ENCODE measurements at places on chromosomes 1 and 21.
A peak's percentile ranks its signal among the peaks of the same experiment; 100 is the strongest.

- no peak for DNase-seq
Observed at GRCh38 chr1:66346057-66346795, 187.7 kb upstream of the SGIP1 start.

GRCh38 chr1:192445839-192446489 is 129.2 kb downstream of the RGS21 start:
- peak; percentile 51 for DNase-seq

GRCh38 chr21:26555540-26556146 is 17.4 kb downstream of the CYYR1 start:
- DNase-seq, result no peak

DNA sequence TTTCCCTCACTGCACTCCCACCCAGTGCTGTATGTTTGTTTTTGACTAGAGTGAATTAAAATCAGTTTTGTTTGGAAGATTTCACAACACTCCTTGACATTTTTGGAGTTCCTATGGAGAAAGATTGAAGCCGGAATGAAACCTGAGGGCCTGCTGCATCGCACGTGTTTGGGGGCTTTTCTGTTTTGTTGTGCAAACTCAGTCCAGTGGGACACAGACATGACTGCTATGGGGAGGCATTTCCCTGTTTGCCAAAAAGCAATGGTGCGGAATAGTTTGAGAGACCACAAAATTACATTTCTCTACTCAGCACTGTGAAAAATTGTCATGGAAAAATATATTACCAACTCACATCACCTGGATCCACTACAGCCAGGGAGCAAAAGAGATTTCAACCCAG is 43.8 kb upstream of the KCNE2 start:
- peak; percentile 42 for DNase-seq

DNA sequence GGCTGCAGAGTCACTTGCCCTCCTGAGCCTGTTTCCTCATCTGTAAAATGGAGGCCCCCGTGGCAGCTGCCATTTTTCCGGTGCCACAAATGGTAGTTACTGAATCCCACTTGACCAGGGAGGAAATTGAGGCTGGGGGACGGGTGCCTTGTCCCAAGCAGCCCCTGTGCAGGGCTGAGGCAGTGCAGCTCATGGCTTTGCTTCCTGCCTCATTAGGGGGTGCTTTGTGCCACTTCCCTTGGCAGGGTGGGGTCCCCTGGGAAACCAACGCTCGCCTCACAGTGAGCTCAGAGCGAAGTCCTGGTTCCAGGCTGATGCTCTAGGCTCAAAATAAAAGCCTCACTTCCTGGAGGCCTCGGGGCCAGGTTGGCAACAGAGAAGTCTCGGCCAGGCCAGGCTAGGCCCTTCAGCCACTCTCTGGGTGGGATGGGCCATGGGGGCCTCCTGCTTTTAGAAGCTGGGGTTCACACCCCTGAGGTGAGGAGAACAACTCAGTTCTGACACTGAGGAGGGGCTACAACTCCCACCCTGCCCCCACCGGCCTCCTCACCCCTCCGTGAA is 6.8 kb downstream of the LAPTM5 start:
- no peak for DNase-seq

DNA sequence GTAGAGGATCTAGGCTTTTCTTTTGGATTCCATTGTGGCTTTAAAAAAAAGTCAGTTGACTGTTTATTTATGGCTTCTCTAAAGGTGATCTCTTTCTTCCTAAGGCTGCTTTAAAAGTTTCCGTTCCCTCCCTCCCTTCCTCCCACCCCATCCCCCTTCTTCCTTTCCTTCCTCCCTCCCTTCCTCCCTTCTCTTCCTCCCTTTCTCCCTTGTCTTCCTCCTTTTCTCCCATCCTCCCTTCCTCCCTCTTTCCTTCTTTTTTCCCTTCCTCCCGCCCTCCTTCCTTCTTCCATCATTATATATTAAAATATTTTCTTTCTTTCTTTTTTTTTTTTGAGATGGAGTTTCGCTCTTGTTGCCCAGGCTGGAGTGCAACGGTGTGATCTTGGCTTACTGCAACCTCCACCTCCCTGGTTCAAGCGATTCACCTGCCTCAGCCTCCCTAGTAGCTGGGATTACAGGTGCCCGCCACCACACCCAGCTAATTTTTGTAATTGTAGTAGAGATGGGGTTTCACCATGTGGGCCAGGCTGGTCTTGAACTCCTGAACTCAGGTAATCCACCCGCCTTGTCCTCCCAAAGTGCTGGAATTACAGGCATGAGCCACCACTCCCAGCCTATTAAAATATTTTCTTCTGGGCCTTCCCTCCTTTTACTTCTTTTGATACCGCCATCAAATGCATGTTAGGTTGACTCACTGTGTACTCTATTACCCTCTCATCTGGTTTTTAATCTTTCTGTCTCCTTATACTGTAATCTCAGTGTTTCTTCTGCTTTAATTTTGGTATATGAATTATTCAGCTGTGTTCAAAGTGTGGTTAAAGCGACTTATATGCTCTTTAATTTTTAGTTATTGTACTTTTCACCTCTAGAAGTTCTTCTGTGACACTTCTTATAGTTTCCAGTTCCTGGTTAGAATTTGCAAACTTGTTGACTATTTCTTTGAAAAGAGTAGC is 59.2 kb upstream of the ATP5PO start:
- DNase-seq, result no peak

DNA sequence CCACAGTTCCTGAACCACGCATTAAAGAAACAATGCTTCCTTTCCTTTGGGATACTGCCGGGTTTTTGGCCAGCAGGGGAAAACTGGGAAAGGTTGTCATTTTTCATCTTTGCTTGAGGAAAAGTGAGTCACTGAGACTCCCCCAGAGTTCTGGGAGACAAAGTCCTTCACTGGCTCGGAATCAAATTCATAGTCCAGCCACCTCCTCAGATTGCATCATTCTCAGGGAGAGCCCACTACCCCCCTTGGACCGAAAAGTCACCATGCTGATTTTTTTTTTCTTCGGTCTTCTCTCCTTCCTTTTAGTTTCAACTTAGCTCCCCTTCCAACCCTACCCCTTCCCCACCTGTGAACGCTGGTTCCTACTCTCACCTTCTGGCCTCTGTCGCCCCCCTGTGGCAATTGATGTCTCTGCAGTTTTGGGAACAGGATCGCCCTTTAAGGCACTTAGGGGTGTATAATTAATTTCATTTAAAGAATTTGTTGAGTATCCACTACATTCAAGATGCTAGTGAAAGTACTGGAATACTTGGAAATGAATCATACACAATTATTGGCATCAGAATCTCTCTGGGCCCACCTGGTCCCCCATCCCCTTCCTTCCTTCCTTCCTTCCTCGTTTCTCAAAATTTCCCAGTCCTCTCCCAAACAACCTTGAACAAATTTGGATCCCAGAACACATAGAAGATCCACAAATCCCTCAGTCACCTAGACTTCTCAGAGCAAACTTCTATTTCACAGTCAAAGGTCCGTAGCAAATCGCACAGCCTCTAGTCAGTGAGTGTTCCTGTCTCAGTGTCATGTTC is 6.9 kb downstream of the ACKR1 start:
- DNase-seq, result peak; percentile 14

- DNase-seq, result no peak
Observed at GRCh38 chr1:183230413-183230812, 44.3 kb downstream of the LAMC2 start.

DNA sequence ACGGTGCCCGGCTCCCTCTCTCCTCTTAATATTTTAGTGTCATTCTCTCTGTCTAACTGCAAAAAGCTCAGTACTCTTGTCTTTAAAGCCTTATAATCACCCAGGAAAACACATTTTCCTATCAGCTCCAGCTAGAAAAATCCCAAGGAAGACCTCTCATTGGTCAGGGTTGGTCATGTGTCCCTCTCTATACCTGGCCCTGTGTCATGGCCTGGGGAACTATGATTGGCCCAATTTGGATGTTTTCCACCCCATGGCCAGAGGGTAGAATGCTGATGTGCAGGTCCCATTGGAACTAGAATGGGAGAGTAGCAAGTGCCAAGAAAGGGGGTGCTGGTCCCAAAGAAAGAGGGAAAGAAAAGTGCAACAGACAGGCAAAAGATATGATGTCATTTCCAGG is 27.3 kb downstream of the CAMK2N1 start:
- DNase-seq, result no peak

- DNase-seq, result no peak
Observed at GRCh38 chr1:163730411-163730821, 408.7 kb downstream of the NUF2 start.

DNA sequence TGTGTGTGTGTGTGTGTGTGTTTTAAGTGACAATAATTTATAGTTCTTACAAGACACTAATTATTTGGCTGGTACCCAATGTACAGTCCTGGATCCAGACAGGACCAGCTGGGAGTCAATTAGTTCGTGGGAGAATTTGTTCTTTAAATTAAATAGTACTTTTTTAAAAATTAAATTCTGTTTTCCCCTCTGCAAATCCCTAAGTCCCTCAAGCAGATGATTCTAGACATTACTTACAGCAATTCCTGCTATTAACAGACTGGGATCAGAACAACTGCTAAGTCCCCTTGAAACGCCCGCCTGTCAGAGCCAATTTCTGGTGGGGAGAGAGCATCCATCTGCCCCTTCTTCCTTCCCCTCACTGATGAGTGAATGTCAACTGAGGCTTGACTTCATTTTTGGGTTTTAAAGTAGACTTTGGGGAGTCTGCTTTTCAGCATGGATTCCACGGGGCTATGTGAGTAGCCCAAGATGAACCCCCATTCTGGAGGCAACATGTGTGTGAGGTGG is 83.9 kb downstream of the SMYD2 start:
- DNase-seq, result no peak

- peak; percentile 97 for DNase-seq
Observed at GRCh38 chr21:35197992-35198431, 148.9 kb upstream of the RUNX1 start.

DNA sequence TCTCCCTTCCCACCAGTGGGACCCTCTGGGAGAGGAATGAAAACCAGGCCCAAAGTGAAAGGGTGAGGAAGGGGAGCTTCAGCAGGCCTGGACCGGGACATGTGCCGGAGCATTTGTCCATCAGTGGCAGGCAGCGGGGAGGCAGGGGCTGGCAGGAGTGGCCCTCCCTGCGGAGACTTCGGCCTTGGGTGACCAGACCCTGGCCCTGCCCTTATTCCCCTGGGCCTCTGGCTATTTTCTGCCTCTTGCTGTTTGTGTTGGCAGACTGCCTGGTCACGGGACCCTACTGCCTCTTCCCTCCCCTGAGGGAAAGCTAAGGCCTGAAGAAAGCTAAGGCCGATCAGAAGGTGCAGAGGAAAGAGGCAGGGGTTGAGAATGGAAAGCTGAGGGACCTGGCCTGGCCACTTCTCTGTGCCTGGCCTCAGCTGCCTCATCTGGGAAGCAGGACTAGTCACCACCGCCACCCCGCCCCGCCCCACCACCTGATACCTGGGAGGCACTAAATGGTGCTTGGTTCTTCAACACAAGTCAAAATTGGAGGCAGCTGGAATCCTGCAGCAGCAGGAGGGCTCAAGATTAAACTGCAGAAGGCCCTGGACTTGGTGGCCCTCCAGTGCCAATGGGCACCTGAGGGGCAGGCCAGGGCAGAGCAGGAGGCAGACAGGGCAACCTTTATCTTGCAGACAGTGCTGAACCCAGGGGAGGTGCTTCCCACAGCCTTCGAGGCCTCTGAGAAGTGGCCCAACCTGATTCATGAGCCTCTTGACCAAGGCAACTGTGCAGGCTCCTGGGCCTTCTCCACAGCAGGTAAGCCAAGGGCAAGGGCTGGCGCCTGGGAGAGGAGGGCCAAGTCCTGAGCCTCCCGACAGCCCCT is 7.9 kb downstream of the TINAGL1 start:
- DNase-seq, result peak; percentile 60

DNA sequence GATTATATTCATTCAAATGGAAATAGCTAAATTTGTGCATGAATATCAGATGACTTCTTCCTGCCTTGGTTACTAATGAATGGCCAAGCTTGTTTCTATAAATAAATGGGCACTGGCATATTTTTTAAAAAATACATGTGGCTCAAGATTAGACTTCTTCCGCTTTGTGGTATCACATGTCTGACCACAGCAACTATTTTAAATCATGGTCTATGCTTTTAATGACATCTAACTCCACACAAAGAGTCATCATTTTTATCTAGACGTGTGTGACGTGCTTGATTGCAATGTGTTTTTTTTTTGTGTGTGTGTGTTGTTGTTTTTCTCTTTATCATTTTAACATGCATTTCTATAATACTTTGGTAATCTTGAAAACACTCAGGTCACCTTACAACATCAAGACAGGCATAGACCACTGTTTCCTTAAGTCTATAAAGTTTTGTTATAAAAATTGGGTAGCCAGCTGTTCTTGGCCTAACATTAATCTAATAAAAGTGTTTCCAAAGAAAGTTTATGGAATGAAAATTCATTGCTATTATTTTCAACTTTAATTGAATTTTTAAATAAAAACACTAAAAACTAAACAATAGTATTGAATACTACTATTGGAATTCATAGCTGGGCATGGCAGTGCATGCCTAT is 29.5 kb downstream of the RGS1 start:
- DNase-seq, result no peak

GRCh38 chr1:117584181-117584580 is 21.7 kb upstream of the TENT5C start:
- no peak for DNase-seq

DNA sequence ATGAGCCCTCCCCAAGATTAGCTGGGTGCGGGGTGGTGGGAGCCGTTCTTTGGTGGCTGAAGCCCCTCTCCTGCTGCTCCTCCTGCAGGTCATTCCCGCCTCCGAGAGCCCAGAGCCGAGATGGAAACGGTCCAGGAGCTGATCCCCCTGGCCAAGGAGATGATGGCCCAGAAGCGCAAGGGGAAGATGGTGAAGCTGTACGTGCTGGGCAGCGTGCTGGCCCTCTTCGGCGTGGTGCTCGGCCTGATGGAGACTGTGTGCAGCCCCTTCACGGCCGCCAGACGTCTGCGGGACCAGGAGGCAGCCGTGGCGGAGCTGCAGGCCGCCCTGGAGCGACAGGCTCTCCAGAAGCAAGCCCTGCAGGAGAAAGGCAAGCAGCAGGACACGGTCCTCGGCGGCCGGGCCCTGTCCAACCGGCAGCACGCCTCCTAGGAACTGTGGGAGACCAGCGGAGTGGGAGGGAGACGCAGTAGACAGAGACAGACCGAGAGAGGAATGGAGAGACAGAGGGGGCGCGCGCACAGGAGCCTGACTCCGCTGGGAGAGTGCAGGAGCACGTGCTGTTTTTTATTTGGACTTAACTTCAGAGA is 448 bp downstream of the G0S2 start:
- peak; percentile 23 for DNase-seq

- DNase-seq, result peak; percentile 14
Observed at GRCh38 chr1:45686015-45686287, 382 bp downstream of the GPBP1L1 start.

GRCh38 chr1:245181158-245181517 is 26.4 kb downstream of the KIF26B start:
- DNase-seq, result no peak

- no peak for DNase-seq
Observed at GRCh38 chr1:63975481-63975880, 201.7 kb downstream of the ROR1 start.

DNA sequence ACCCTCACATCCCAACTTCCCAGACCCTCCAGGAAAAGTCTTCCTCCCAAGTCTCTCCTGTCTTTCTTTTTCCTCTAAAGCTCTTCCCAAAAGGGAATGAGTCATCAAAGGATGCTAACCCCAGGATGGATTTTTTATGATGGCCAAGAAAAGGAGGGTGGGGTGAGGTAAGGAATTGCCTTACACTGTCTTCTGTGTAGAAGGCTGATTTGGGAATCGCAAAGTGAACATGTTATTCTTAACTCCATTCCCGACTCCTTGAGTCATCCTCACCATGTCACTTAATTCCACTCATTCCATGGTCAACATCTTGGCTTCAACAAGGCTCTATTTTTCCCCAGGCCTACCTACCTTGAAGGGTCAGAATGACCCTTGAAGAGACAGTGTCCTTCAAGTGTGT is 44.0 kb downstream of the TBX15 start:
- peak; percentile 87 for DNase-seq

All from fibroblast of skin of scalp (primary cell).